ENCODE measurements at places on chromosomes 6 and 20.

GRCh38 chr6:36649701-36650484 lies 28.6 kb upstream of the CDKN1A start:
- peak; percentile 65 for DNase-seq

DNA sequence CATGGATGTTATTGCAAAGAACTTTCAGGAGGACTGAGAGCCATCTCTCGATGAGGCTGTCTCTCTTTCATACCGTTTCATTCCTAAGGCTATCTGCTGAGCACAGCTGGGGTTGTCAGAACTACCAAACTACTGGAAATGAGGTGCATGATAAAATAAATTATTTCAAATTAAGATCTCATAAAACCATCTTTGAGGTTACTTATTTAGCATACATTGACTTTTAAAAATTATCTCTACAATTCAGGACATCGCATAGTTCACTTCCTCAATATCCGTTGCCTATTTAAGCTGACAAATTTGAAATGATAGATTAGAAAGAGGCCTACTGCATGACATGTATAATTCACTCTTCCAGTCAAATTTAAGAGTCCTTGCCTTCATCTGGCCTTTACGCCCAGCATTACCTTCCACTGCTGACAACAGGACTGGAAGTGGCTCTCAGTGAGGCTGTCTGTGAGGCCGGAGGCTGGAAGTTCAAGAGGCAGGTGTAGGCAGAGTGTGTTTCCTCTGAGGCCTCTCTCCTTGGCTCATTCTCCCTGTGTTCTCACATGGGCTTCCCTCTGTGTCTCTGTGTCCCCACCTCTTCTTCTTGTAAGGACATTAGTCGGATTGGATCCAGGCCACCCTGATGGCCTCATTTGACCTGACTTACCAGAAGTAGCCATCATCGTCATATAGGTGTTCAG lies 12.8 kb upstream of the DUSP22 start:
- peak; percentile 42 for DNase-seq

- no peak for DNase-seq
These were observed 91.9 kb downstream of the TOX2 start for GRCh38 chr20:44006578-44006977.

- DNase-seq = no peak
These were observed 62.1 kb upstream of the RGS17 start for GRCh38 chr6:153192943-153193885.

DNA sequence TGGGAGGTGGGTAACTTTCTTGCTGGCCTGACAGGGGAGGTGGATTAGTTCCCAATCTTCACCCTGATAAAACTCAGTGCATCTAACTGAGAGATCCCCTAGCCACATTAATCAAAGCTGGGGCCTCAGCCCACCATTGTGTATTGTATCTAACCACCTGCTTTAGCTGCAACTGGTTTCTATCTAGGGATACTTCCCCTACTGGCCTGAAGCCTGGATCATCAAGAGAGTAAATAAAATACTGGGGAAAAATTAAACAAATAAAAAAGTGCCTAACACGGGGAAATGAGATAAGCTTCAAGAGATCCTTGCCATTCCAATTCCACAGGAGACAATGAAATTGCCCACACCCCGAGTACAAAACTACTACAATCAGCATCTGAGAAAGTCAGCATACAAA lies 149.4 kb downstream of the INSM1 start:
- DNase-seq = no peak

- DNase-seq = no peak
These were observed 4.5 kb downstream of the KIAA1755 start for GRCh38 chr20:38256021-38256420.

DNA sequence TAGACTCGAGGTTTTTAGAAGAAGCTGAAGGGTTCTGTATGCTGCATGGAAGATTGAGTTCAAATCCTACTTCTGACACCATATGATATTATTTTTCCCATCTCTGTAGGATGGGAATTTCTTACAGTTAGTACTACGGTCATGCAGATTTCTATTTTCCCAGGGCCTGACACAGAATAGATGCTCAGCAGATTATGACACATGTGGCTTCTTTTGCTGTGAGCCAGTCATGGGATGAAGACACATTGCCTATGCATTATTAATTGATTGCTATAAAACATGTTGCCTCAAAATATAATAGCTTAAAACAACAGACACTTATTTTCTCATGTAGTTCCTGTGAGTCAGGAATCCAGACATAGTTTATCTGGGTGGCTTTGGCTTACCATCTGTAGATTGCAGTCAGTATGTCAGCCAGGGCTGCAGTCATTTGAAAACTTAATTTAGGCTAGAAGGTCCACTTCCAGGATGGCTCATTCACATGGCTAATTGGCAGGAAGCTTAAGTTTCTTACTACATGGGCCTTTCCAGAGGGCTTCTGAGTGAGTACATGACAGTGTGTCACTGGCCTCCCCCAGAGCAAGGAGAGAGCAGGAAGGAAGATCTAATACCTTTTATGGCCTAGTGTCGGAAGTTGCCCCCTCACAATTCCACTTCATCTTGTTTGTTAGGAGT lies 29.5 kb downstream of the TOP1 start:
- peak; percentile 33 for DNase-seq

DNA sequence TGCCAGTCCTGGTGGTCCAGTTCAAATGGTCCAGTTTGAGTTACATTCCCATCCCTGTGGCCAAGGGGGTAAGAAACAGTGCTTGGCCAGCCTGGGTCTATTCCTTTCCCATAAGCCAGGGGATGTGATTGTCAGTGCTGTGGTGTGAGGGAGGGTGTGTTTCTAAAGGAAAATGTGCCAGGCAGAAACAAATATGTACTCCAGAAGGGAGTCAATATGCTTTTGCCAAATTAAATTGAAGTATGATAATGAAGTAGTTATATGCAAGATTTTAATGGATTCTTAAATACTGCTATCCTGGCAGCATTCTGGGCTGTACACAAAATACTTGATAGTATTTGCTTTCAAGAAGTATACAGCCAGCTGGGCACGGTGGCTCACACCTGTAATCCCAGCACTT lies 16.6 kb upstream of the PAQR8 start:
- DNase-seq = no peak

GRCh38 chr20:47574616-47575364 lies 73.1 kb downstream of the NCOA3 start:
- DNase-seq = no peak

DNA sequence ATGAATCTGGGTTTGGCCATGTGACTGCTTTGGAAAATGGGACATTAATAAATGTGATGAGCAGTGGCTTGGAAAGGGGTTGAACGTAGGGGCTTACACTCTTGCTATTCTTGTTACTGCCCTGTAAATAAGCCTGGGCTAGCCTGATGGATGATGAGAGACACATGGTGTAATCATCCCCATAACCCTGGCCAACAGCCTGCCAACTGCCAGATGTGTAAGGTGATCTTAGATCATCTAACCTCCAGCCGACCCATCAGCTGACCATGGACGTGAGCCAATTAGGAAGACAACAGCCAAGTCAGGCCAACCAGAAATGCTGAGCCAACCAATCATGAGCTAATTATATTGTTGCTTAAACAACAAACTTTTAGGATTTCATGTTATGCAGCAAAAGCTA lies 25.2 kb downstream of the FBXO30 start:
- DNase-seq = no peak

GRCh38 chr6:14337152-14337551 lies 219.6 kb downstream of the CD83 start:
- no peak for DNase-seq

GRCh38 chr20:36202891-36203338 lies 33.4 kb upstream of the AAR2 start:
- peak; percentile 75 for DNase-seq

- DNase-seq = no peak
These were observed 163.4 kb upstream of the OGFRL1 start for GRCh38 chr6:71125216-71125615.

DNA sequence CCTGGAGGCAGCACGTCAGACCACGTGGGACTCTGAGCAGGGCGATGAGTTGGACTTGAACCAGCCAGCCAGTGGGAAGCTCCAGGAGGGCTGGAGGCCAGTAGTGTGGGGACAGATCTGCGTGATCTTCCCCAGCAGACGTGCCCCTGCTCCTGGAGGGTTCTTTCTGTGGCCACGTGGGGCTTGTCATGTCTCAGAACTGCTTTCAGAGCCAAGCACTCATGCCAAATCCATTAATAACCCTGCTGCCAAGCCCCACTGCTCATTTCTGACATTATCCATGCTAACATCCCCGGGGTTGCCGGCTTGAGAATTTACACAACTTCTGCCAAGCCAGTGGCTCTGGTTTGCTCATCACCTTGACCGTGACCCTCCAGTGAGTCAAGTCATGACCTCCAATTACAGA lies 38.3 kb downstream of the SIRPA start:
- no peak for DNase-seq

DNA sequence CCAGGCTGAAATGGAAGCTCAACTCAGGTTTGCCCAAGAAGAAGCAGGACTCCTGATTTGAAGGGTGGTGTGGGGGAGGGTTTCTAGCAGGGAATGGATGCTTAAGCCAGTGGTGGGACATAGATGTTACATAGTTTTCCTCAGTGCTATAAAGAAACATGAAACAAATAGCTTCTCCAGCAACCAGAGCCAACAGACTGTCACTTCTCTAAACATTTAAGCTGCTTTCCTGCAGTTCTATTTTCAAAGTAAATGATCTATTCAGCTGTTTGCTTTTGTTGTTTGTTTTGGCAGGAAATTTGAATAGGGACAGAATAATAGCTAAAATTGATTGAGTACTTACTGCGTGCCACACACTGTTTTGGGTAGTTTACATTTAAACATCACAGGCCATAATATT lies 169.0 kb downstream of the UST start:
- DNase-seq = no peak

- peak; percentile 83 for DNase-seq
These were observed 9.8 kb upstream of the HECA start for GRCh38 chr6:139124887-139125672.

DNA sequence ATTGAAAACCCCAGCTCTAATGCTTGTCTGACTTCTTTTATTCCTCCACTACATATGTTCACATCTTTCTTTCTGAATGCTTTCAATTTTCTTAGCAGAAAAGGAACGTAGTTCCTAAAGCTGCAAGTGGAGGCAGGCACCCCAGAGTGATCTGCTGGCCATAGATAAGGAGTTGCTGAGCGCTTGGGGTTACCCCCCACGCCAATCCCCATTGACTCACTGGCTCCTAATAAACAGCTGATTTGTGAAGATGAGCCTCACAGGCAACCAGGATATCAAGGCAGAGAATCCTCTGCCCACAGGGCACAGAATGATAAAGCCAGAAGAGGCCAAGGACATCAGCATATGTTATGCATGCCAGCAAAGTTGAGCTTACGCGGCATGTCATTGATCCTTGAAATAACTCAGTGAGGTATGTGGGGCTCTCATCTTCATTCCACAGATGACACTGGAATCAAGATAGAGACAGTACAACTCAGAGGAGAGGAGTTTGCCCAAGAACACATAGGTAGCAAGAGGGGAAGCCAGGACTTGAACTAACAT lies 129.1 kb upstream of the PTPRT start:
- DNase-seq = no peak

- DNase-seq = no peak
These were observed 9.2 kb upstream of the PGC start for GRCh38 chr6:41756354-41756753.

DNA sequence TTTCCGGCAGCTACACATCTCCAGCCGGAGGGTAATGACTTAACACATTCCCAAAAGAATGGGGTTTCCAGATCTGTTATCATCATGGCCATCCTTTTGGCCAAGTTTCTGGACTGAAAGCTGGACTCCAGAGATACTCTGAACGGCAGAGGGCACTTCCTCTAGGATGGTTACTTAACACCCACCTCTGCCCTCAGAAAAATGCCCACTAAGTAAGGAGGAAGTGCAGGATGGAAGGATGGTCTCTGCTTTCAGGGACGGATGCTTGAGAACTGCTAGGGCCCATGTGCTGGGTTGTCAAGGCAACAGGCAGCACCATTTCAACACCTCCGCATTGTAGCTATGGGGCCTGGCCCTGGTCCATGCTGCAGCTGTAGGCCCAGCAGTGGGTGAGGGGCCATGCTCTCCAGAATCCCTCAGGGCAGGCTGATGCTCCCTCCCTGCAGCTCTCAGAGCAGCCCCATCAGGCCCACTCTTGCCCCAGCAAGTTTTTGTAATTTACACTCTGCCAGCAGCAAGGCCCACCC lies 16.5 kb upstream of the TGM3 start:
- DNase-seq = no peak

DNA sequence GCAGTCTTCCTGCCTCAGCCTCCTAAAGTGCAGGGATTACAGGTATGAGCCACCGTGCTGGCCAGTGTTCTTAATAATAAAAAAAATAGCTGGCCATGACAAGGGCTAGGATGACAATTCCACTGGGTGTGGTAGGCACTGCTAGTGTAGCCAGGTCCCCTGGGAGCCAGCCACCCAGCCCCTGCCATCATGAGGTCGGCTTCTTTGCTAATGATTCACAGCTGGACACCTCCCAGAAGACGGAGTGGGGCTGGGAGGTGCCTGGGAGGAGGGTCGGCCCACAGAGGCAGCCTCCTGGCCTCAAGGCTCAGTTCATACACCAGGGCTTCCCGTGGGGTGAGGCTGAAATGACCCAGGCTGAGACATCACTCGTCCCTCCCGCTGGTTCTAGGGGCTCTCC lies 230.4 kb downstream of the TAF4 start:
- DNase-seq = no peak

GRCh38 chr6:36735110-36736071 lies 37.8 kb downstream of the RAB44 start:
- no peak for DNase-seq

DNA sequence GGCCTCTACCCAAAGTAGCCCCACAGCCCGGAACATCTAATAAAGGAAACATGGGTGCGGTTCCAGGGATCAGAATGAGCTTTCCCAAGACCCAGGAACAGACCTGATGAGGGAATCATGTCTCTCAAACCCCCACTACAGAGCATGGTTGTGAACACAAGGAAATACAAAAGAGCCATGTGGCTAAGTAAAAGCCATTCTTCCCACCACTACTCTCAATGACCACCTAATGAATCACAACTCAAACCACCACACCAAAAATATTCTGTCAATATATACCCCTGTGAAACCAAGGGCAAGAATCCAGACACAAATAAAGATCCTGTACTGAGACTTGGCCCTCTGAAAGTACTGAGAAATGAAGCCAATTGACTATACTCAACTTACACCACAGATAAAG lies 20.9 kb upstream of the COL21A1 start:
- no peak for DNase-seq

GRCh38 chr20:16224836-16225235 lies 348.4 kb downstream of the KIF16B start:
- DNase-seq = no peak

GRCh38 chr6:16841241-16841640 lies 80.0 kb upstream of the ATXN1 start:
- DNase-seq = no peak

GRCh38 chr6:85673198-85674139 lies 30.8 kb upstream of the SYNCRIP start:
- DNase-seq = peak; percentile 45
